Glomerular endothelial cell (primary cell): ENCODE measurements at places on chromosomes 2 and 18. TPM values are rescaled to one million over a fixed set of nuclear protein-coding genes. Genes with fewer than 3 reads are reported as not detected.

LIPT1 gene
- 2.8 and 7.6 TPM in 2 replicates for total RNA-seq

VAMP5 gene
- total RNA-seq = 140 and 247 TPM in 2 replicates

GRCh38 chr2:64405581-64406406 is 48.2 kb upstream of the LGALSL start:
- DNase-seq = no peak

INSIG2 gene
- 7.5 and 8.7 TPM in 2 replicates for total RNA-seq

DNA sequence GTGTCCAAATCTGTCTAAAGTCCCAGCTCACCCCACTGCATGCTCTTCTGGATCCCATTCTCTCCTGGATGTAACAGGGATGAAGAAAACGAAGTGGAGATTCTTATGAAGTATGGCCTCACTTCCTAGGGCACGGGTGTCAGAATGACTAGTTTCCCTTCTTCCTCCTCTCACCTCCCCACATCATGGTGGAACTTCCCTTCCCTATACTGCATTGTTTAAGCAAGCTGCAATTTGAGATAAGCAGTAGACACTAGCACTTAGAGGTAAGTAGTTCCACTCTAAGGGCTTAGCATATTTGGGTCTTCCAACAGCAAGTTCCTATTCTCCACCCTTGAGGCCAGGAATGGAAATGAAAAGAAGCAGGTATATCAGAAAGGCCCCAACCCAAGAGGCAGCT is 29.7 kb downstream of the SLC4A5 start:
- DNase-seq = no peak

DNA sequence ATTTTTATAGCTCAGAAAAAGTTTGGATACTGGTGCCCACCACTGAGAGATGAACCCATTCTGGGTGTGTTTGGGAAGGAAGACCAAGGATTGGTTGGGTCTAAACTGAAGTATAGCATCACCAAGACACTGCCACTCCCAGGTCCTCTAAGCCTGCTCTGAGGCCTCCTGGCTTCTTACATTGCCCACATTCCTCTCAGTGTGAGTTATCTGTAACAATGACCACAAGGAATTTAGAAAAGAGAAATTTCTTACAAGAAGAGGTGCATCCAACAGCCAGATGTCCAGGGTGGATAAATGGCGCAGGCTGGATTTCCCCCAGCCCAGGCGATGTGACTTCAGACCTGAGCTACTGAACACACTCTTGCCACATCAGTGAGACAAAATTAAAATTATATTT is 1.6 kb upstream of the GPR45 start:
- no peak for DNase-seq

DNA sequence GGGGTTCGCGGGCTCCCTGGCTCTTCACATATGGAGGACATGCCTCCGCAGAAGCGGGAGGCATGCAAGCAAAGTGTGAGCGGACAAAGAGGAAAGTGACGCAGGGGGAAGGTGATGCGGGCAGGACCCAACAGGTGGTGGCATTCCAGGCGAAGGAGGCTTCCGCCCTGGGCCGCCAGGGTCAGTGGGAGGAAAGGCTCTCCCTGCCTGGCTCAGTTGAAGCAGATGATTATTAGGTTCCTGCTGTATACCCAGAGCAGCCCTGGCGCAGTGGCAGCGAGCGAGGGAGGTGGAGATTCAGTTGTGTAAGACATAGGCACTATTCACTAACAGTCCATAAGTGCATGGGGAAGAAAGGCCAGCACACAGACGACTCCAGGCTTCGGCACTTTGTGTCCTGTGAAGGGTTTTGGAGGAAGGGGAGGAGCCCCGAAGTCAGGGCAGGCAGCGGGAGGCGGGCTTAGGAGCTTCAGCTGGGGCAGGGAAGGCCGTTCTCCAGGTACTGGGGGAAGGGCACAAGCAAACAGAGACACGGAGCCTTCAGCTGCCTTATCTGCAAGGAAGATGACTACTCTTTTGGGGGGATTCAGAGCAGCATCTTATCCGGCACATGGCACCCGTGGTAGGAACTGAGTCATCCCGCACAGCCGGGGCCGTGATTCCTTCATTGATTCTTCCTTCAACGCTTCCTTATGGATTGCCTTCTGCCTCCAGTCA is 89.8 kb downstream of the TGOLN2 start:
- no peak for DNase-seq
